ENCODE measurements at places on chromosomes 5 and 9.

GRCh38 chr5:81601919-81602318 is 149.0 kb downstream of the SSBP2 start:
- no peak for DNase-seq

DNA sequence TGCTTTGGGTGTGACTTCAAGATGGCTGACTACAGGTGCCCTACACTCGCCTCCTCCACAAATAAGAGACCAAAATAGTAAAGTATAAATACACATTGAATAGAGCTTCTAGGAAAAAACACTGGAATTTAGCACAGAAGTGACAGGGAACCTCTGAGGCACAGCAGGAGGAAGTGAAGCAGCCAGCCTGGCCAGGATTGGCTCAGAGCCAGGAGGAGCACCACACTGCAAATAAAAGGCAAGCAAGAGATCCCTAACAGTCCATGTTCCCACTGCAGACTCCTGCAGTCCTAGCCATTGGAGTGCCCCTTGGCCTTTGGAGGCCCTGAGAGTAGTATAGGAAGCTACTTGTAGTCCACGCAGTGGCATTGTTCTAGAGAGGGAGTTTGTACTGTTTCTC is 186.7 kb upstream of the TLX3 start:
- DNase-seq: no peak

DNA sequence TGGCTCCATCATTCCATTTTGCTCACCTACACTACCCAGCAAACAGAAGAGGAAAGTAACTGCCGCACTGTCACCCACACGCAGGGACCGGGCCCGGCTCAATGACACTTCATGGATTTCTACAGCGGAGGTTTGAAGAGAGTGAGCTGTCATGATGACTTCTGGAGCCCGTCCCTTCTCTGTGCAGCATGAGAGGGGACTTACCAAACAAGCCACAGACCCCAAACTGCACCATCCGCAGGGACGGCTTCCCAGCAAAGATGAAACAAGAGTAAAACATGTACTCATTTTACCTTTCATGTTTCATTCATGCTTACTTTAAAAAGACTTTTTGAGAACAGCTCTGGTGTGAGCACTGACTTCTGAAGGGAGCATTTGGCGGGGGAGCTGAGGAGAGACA is 99.5 kb downstream of the TLE1 start:
- DNase-seq: no peak

GRCh38 chr9:136900988-136901515 is 14.7 kb downstream of the TRAF2 start:
- no peak for DNase-seq

- peak; percentile 8 for DNase-seq
Observed at GRCh38 chr9:129336601-129337331, 158.7 kb upstream of the IER5L start.

DNA sequence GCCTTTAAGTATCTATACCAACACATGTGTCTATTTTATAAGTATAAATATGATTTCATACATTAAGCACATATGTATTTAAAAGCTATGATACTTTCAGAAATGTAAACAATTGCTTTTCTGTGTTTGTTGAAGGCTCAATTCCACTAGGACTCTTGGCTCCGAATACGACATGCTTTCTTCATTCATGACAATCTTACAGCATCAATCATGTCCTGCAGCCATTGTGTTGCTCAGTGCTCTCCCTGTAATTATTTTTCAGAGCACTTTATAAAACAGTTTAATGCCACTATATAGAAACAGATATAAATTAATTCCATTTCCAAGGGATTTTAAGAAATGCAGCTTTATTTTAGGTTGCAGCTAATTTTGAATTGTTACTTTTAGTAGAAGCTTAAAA is 167.3 kb downstream of the TAF11L14 start:
- DNase-seq: no peak

GRCh38 chr5:121693864-121694263 is 157.8 kb upstream of the FTMT start:
- no peak for DNase-seq

GRCh38 chr5:158070859-158071258 is 211.9 kb upstream of the CLINT1 start:
- DNase-seq: no peak

GRCh38 chr9:124216474-124217176 is 41.1 kb upstream of the NEK6 start:
- DNase-seq: peak; percentile 88

DNA sequence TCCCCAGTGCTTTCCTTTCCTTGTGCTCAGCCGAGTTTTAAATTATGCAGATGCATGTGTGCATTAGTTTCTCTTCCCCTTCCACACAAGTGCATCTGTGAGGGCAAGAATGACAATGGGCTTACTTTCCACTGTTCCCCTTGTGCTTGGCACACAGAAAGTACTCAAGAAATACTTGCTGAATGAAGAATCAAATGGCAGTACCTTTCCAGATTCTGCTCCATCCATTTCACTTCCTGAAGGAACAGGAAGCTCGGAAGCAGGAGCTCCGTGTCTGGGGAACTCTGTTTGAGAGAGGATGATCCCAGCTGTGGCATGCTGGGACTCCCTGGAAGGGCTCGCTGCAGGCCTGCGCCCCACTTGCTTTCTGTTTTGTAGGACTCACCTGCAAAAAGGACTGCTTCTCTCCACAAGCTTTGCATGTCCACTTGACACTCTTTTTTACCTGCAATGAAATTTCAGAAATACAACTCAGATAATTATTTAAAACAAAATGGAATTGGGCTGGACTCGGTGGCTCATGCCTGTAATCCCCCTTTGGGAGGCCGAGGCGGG is 5.5 kb downstream of the MRNIP start:
- no peak for DNase-seq

- no peak for DNase-seq
Observed at GRCh38 chr9:108272349-108272899, 583.4 kb downstream of the ACTL7B start.

- DNase-seq: peak; percentile 39
Observed at GRCh38 chr9:134059661-134060395, 8.0 kb downstream of the BRD3 start.

DNA sequence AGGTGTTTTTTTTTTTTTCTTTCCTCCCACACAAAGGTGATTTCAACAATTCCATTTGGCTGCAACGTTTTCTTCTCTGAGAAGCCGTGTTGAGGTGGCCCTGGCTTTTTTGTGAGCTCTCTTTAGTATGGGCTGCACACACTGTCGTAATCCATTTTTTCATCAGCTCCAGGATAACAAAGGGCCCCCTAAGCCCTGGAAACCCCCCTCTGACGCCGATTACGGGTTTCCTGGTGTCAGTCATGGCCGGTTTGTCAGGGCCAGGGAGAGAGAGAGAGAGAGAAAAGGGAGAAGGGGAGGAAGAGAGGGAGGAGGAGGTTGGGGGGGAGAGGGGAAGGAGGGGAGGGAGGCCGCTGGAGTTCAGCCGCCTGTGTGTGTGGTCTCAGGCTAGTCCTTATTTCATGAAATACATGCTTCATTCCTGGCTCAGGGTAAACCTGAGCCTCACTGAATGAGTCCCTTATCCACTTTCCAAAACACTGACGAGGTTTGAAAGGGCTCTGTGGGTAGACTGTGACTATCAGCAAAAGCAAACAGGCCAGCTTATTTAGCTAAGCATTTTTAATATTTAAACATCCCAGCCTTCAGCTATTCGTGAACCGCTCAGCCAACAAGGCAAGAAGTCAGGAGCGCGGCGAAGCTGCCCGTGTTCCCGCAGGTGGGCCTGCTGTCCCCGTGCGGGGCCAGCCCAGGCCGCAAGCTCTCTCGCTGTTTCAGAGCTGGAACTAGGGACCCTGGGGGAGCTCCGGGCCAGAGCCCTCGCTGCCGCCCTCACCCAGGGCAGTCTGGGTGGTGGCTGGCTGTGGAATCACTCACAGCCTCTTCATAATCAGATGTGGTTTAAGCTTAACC is 172.8 kb downstream of the ERCC6L2 start:
- DNase-seq: no peak

DNA sequence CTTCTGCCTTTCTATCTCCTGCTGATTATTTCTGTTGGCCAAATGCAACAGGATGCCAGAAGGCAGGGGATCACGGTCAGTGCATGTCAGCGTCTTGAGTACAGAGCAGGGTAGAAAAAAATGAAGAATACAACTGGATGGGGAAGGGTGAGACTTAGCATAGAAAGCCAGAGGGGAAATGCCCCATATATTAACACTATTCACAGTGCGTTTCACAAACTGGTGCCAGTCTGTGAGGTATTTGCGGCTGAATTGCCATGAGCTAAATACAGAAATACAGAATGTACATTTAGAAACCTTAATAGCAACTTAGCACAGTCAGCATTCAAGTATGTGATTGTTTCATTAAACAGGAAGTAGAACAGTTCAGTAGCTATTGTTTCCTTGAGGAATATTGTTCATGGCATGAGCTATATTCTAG is 31.0 kb upstream of the SLC1A3 start:
- no peak for DNase-seq

DNA sequence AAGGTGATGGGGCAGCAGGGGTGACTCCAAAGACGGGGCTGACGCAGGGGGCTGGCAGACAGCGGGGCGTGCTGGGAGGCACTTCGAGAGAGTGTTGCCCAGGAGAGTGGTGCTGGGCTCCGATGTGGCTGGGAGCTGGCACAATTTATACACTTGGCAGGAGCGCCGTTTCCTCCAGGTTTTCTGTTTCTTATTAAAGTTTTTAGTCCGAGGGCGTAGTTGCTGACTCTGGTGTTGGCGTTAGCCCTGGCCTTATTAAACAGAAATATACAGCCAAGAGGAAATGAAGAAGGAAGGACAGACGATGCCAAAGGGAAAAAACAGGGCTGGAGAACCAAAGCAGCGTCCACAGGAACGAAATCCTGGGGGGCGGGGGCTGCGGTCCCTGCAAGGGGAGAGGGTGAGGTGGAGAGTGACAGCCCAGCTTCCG is 139.6 kb upstream of the PHYKPL start:
- DNase-seq: no peak

DNA sequence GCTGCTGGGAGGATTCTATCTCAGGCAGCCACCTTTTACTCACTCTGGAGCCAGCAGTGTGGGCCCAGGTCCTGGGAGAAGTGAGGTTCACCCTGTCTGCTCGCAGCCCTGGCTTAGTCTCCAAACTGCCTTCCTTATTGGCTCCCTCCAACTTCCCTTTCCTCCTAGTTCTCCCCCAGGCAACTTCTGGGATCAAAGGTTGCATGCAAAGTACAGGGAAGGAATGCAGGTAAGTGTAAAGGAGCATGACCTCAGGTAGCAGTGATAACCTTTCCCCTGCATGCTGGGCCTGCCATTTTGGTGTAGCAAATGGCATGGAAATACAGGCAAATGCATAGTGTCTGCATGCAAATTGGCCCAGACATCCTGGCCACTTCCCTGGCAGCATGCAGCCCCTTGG is 53.8 kb upstream of the ARAP3 start:
- no peak for DNase-seq

DNA sequence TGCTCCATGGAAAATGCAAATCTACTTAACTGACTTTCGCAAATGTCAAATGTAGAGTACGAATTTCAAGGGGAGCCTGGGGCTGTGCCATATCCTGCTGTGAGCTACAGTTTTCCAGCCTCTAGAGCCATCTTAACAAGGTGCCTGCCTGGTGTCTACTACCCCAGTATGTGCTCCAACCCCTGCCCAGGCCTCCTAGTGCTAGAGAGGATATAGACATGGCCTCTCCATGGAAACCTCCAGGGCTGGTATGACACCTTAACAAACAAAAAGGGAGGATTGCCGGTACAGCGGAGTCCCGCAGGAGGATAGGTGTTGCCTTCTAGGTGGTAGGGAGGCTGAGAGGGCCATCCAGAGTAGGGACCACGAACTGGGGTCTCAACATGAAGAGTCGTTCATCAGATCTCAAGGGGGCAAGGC is 13.6 kb upstream of the IL3 start:
- no peak for DNase-seq

- peak; percentile 29 for DNase-seq
Observed at GRCh38 chr5:171311322-171312077, 2.5 kb downstream of the TLX3 start.

- DNase-seq: no peak
Observed at GRCh38 chr9:79765466-79765865, 193.7 kb downstream of the TLE4 start.

GRCh38 chr9:30722065-30722464 is 1662.4 kb upstream of the ACO1 start:
- no peak for DNase-seq

- no peak for DNase-seq
Observed at GRCh38 chr9:93861736-93862358, 93.3 kb downstream of the BARX1 start.

- DNase-seq: no peak
Observed at GRCh38 chr5:137292461-137293027, 206.6 kb downstream of the SPOCK1 start.

GRCh38 chr9:33136721-33137670 is 30.1 kb downstream of the B4GALT1 start:
- DNase-seq: no peak

GRCh38 chr9:84170521-84171141 is 169.9 kb downstream of the SLC28A3 start:
- no peak for DNase-seq

DNA sequence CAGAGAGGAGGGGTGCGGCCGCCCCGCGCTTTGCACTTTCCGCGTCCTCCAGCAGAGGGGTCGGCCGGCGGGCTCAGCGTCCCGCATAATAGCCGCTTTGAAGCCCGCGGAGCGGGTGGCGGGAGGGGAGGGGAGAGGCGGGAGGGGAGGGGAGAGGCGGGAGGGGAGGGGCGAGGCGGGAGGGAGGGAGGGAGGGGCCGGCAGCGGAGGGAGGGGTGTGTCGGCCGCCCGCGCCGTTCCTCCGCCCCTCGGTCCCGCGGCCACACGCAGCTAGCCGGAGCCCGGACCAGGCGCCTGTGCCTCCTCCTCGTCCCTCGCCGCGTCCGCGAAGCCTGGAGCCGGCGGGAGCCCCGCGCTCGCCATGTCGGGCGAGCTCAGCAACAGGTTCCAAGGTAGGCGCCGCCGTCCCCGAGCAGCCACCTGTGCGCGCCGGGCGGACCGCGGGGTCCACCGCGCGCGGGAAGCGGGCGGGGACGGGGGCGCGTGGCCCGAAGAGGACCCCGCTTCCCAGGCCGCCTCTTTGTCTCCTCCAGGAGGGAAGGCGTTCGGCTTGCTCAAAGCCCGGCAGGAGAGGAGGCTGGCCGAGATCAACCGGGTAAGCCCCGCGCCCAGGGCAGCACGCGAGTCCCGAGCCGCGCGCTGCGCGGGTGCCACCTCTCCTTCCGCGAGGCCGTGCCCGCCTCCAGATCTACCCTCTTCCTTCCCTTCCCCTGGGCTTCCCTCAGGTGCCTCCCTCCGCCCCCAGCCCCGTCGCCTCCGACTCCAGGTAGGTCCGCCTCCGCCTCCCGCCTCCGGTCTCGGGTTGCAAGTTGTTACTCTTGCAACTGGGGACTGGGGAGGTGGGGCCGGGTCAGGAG is at the start of gene AIF1L:
TSS of gene AIF1L (plus strand) at position 263 of the 857 bp plus-strand sequence. CDS start at position 362, 99 bp downstream.
- DNase-seq: peak; percentile 16

GRCh38 chr9:117437283-117437682 is 22.4 kb upstream of the ASTN2 start:
- no peak for DNase-seq
